ENCODE measurements at places on chromosomes 7 and 10.

DNA sequence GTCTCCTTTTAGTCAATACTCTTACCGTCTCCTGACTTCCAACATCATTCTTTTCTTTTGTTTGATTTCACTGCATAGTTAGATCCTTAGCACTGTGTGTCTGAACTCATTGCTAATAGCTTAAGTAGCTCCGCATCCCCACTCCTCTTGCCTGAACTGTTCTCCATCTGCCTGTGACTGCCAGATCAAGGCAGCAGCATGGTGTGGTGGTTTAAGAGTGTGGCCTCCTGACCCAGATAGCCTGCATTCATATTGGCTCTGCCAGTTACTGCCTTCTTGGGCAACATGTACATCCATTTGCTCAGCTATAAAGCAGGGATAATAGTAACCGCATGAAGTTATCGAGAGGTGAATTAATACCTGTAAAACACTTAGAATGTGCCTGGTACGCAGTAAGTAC is 50.8 kb downstream of the SUFU start:
- DNase-seq = no peak

- no peak for DNase-seq
Observed at GRCh38 chr10:80458263-80458625, 4.1 kb downstream of the TSPAN14 start.

GRCh38 chr7:149285603-149286002 is 23.6 kb downstream of the ZNF783 start:
- DNase-seq = no peak

DNA sequence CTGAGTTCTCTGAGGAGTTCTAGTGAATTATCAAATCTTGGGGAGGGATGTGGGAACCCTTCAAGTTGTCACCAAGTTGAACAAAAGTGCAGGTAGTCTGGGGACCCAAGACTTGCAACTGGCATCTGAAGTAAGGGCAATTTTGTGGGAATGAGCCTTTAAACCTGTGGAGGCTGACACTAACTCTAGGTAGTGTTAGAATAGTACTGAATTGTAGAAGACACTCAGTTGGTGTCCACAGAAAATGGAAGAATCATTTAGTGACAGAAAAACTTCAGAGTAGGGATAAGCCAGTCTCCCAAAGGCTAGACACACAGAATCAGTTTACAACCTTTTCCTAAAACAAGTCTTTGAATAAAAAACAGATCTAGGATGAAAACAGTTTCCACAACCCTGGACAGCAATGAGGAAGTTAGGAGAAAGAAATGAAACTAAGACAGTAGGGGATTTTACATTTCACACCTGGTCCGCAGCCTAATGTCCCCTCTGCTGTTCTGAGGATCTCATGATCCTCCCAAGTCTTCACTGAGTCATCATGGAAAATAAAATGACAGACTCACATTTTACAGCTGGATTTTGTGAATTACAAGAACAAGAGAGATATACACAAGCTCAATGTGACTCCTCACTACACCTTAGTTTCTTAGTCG is 23.0 kb upstream of the ING3 start:
- DNase-seq = no peak

GRCh38 chr7:133364959-133365690 is 112.2 kb downstream of the EXOC4 start:
- DNase-seq = no peak

- no peak for DNase-seq
Observed at GRCh38 chr7:42448901-42449300, 211.9 kb upstream of the GLI3 start.

DNA sequence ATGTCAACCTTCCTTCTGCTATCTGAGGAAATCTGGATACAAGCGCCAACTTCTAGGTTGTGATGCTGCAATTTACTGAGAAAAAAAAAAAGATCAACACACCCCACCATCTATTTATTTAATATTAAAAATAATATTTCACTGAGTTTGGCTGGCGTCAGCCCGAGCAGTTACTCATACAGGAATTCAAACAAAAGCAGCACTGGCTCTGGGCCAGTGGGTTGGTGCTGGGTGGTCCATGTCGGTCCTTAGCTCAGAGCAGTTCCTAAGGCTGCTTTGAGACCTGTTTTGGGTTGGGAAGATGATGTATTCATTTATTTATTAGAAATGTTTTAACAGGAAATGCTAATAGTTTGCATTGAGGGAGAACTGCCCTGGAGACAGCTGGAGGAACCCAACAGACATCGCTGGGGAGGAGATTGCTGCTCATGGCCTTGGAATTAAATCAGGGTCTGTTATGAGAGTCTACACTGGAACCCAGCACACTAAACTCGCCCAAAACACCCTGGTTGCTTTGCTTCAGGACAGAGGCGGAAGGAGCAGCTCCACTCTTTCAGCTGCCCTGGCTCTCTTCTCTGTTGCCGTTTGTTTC is 36.3 kb upstream of the GOT1 start:
- DNase-seq = no peak

- no peak for DNase-seq
Observed at GRCh38 chr10:85594239-85594638, 772.4 kb downstream of the GRID1 start.

DNA sequence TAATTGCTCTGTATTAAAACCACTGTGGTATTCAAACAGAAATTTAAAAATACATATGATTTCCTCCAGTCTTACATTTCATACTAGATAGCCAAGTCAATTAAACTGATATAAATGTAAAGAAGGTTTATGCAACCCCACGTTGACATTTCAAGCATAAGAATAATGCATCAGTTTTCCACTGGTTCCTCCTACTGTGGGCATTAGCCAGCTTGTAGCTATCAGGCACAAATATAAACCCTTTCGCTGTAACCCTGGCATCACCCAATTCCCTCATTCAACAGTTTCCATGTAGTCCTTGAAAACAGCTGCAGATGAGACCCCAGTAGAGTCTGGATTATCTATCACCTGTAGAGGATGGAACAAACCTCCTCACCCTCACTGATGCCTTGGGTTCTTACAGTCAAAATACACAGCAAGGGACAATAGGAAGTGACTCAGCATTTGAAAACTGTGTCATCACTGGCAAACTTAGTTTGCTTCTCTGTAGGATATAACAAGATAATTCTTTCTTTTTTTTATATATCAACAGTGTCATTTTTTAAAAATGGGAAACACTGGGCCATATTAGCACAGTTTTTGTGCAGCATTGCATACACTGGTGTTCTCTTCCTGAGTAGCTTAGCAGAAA is 113.0 kb downstream of the PDE1C start:
- no peak for DNase-seq

DNA sequence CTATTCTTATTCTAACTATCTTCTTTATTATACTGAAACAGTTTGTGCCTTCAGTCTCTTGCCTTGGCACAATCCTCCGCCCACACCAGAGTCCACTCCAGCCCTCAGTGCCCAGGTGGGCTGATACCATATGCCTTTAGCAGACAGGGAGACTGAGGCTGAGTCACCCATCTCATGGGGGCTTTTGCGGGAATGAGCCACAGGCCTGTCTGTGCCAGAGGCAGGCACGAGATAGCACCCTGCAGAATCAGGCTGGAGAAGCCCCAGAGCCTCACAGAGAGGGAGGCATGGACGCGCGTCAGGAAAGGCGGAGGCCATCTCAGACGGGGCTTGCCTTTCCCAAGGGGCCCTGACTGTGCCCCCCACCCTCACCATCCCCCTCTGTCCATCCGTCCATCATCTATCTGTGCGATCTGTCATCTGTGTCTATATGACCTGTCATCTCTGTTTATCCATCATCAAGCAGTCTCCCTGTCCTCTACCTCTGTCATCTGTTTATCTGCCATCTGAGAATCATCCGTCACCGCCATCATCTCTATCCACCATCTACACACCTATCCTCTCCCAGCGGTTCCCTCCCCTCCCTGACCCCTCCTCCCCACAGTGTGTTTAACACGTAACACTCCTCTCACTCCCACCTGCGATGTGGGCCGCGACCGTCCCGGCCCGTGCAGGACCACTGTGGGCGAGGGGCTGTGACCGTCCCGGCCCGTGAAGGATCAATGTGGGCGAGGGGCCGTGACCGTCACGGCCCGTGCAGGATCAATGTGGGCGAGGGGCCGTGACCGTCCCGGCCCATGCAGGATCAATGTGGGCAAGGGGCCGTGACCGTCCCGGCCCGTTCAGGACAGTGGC is 7.3 kb upstream of the ADAP1 start:
- no peak for DNase-seq

Data from putamen (tissue), 1 donor.